Stimulated activated CD4-positive, alpha-beta T cell treated with anti-CD3 and anti-CD28 coated beads, Interleukin-1b, Interleukin-23, amount 100 ng/mL, for 48 hours (primary cell): ENCODE measurements at places on chromosomes 6 and 20.
A peak's percentile ranks its signal among the peaks of the same experiment; 100 is the strongest.

DNA sequence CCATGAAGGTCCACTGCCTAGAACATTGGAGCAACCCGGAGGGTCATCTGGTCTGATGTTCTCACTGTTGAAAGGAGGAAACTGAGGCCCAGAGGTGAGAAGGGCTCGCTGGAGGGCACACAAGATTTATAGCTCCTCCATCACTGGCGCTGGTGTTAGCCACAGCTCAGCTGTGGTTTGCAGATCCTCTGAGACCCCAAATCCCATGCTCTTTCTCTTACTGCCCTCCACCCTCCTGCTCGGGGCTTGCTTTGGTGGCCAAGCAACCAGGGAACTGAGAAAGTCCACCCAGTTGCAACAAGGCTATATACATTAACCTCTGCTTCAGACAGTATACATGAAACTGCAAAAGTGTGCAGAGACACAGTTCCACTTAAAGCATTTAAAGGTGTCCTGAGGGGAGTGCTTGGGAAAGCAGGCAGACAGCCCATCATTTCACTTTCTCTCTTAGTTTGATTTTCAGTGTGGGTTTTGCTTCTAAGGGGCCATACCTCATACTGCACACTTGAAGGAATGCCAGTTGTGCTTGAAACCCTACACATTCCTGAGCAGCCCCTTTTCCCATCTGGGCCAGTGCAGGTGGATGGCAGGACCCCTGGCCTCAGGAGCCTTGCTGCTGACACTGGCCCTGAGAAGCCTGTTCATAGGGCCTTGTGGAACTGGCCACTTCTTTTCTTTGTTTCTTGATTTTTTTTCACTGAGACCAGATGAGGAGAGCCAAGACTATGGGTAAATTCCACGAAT is 347.6 kb downstream of the CDC5L start:
- DNase-seq, result no peak

DNA sequence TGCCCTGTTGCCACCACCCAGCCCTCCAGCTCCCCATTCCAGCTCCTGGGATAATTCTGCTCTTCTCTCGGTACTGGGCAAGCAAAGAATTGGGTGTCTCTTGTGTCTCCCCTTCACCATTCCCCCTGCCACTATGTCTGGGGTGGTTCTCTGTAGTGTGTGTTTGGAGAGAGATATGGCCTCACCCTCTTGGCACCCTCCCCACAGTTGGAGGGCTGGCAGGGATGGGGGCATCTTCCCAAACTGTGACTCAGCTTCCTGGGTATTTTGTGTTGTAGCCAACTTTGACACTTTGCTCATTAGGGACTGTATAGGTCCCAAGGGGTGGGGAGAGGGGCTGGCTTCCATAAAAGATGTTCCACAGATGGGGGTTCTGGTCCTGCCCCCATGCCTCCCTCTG is 1.7 kb downstream of the TNXB start:
- no peak for DNase-seq

- no peak for DNase-seq
Measured at GRCh38 chr6:36976931-36977330, 9.1 kb downstream of the MTCH1 start.

GRCh38 chr6:106145144-106145543 is 59.0 kb downstream of the PRDM1 start:
- no peak for DNase-seq

DNA sequence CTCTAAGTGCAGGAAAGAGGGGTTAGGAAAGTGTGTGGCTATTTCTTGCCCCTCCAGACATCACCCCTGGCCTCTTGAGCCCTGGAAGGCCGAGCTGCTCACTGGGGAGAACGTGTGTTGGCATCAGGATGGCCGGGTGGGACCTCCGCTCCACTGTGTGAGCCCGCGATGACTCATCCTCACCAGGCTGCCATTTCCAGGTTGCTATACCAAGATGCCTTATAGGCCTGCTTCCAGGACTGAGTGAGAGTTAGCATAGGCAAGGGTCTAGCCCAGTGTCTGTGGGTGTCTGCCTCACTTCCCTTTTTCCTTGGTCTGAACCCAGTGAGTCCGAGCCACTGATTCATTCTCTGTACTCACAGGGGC is 105.0 kb downstream of the MRPL14 start:
- DNase-seq, result no peak

- DNase-seq, result no peak
Measured at GRCh38 chr6:15304337-15305042, 58.6 kb downstream of the JARID2 start.

- DNase-seq, result no peak
Measured at GRCh38 chr6:134176264-134176975, 124.0 kb upstream of the SLC2A12 start.

DNA sequence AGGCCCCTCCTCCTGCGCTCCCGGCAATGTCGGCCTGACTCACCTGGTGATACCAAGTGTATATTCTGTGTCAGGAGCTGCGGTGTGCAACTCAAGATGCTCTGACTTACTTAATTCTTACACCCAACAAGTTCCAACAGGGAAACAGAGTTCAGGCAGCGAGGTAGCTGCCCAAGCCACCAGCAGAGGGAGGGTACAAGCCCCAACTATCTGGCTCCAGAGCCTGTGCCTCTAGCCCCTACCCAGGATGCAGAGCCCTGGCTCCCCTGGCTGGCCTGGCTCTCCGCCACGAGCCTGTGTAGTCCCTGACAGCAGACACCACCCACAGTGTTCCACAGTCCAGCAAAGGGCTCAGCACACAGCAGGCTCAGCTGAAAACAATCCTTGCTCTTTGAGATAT is 34.9 kb downstream of the C20orf203 start:
- DNase-seq, result no peak

DNA sequence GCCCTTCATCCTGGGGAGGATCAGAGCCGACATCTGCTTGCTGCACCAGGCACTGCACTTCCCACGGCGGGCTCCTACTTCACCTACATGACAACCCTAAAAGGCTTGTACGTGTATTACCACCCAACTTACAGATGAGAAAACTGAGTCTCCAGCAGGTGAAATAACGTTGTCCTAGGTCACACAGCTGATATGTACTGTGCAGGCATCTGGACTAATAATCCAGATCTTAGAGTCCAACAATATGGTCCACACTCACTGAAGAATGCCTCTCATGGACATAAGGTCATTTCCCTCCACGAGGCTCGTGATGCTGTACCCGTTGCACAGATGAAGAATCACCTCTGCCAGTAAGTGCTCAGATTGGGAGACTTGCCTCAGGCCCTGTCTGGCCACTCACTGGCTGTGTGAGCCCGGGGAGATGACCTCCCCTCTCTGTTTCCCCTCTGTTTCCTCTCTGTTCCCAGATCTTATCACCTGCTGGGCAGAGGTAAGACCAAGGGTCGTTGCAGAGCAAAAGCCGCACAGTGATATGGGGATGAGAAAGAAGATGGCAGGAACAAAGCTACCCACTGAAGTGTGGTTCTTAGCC is 32.1 kb downstream of the TGM2 start:
- DNase-seq, result no peak

GRCh38 chr20:50111120-50111828 is 1.7 kb downstream of the UBE2V1 start:
- DNase-seq, result peak; percentile 68

DNA sequence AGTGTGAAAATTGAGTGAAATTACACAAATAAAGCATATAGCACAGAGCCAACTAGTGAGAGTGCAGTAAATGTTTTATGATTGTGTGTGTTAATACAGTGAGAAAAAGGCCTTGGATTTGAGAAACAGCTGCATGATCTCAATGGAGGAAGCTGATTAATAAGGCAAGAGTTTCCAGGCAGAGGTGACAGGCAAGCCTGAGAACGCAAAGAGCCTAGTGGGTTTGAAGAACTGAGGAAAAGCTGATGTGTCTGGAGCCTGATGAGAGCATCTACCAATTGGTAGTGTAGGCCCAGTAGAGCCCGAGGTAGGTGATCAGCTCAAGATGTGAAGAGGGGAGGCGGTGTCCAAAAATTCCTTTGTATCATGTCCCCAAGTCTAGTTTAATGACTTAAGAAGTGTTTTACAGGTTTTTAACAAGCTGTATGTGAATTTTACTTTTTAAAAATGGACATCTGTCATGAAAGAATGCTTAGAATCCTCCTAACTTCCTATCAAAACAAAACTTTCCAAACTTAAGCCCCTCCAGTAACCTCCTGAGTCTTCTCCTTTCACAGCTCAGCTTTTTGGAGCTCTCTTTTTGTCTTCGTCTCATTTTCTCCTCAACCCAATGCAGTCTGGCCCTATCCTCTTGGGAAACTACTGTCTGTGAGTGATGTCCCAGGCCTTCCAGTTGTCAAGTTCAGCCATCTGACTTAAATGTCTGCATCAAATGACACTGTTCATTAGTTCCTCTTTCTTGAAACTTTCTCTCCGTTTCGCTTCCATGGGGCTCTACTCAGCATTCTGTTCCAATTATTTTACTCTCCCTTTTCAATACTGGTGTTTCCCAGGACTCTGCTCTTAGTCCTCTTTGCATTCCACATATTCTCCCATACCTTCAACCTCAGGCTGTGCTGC is 1.2 kb downstream of the CDC40 start:
- DNase-seq, result peak; percentile 6

GRCh38 chr6:138691595-138692057 is 81.9 kb upstream of the CCDC28A start:
- DNase-seq, result no peak
